Memory B cell (primary cell): ENCODE measurements at places on chromosomes 7 and 10.
A peak's percentile ranks its signal among the peaks of the same experiment; 100 is the strongest.

DNA sequence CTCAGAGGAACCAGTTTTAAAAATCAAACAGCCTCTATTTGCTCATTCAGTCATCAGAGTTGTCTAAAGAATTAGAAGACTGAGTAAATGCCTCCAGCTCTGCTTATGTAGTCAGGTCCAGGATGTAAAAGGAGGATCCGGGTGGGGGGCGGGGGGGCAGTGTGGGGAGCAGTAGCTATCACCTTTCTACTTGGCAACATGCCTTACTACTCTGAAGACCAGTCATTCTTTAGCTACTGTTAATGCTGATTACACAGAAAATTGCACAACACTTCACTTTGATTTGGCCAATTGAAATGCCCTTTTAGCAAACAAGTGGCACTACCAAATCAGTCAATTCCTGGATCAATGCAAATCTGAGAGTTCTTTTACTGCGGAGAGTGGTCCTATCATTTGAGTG is 164.2 kb downstream of the NXPH1 start:
- H3K27ac ChIP-seq: no peak overlapping the region
- H3K36me3 ChIP-seq: no peaks in the 10 kb centered on the region

GRCh38 chr7:102721-103120 is 89.7 kb upstream of the FAM20C start:
- H3K27me3 ChIP-seq: peaks cover 6% of the 10 kb centered on the region
- no peak for DNase-seq
- H3K27ac ChIP-seq: peak overlapping the region; percentile 88
- peaks cover 2% of the 10 kb centered on the region for H3K36me3 ChIP-seq
- H3K4me1 ChIP-seq: peaks cover 4% of the 10 kb centered on the region

GRCh38 chr10:103652599-103653281 is 159.2 kb downstream of the NEURL1 start:
- no peak for DNase-seq
- H3K27me3 ChIP-seq: no peaks in the 10 kb centered on the region
- H3K27ac ChIP-seq: no peak overlapping the region
- H3K36me3 ChIP-seq: peaks cover 4% of the 10 kb centered on the region
- peaks cover 7% of the 10 kb centered on the region for H3K4me1 ChIP-seq

- no peaks in the 10 kb centered on the region for H3K27me3 ChIP-seq
- H3K27ac ChIP-seq: no peak overlapping the region
- H3K4me1 ChIP-seq: peaks cover 21% of the 10 kb centered on the region
- peaks cover 5% of the 10 kb centered on the region for H3K36me3 ChIP-seq
- DNase-seq: no peak
- H3K4me3 ChIP-seq: no peak overlapping the region
Measured at GRCh38 chr7:4700577-4701235, 18.6 kb downstream of the FOXK1 start.

- no peak overlapping the region for H3K4me3 ChIP-seq
- H3K27me3 ChIP-seq: peaks cover 2% of the 10 kb centered on the region
- peaks cover 4% of the 10 kb centered on the region for H3K4me1 ChIP-seq
- no peak overlapping the region for H3K27ac ChIP-seq
Measured at GRCh38 chr7:153030976-153031375, 271.4 kb downstream of the ACTR3B start.

- H3K27ac ChIP-seq: no peak overlapping the region
- no peaks in the 10 kb centered on the region for H3K4me1 ChIP-seq
- peaks cover 2% of the 10 kb centered on the region for H3K27me3 ChIP-seq
- H3K36me3 ChIP-seq: peaks cover 3% of the 10 kb centered on the region
- DNase-seq: no peak
Measured at GRCh38 chr7:23333671-23334246, 34.6 kb downstream of the MALSU1 start.

- no peaks in the 10 kb centered on the region for H3K27me3 ChIP-seq
- peak overlapping the region; percentile 7 for H3K27ac ChIP-seq
- peaks cover 2% of the 10 kb centered on the region for H3K36me3 ChIP-seq
- peaks cover 34% of the 10 kb centered on the region for H3K4me1 ChIP-seq
- H3K4me3 ChIP-seq: no peak overlapping the region
Measured at GRCh38 chr7:100398239-100398638, 25.0 kb downstream of the PILRA start.

- H3K27ac ChIP-seq: no peak overlapping the region
- peaks cover 29% of the 10 kb centered on the region for H3K4me1 ChIP-seq
- no peak overlapping the region for H3K4me3 ChIP-seq
Measured at GRCh38 chr10:71696628-71697326, 22.8 kb downstream of the C10orf105 start.

DNA sequence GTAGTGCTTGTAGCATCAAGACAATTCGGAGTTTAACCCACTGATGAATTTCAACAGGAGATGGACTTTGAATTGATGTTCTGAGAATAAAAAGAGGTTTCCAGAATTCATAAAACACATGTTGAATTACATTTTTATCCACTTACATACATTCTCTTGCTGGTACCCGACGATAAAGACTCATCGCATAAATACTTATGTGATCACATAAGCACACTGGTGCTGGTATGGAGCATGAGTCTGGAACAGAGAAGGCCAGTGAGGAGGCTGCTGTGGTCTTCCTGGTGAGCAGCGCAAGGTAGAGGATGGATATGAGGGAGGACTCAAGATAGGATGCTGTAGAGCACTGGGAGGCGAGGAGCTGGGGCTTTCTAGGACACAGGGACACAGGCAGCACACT is 109.0 kb downstream of the RNF216 start:
- H3K4me1 ChIP-seq: peaks cover 23% of the 10 kb centered on the region
- peak overlapping the region; percentile 9 for H3K27ac ChIP-seq
- H3K36me3 ChIP-seq: peaks cover 13% of the 10 kb centered on the region
- H3K4me3 ChIP-seq: no peak overlapping the region

DNA sequence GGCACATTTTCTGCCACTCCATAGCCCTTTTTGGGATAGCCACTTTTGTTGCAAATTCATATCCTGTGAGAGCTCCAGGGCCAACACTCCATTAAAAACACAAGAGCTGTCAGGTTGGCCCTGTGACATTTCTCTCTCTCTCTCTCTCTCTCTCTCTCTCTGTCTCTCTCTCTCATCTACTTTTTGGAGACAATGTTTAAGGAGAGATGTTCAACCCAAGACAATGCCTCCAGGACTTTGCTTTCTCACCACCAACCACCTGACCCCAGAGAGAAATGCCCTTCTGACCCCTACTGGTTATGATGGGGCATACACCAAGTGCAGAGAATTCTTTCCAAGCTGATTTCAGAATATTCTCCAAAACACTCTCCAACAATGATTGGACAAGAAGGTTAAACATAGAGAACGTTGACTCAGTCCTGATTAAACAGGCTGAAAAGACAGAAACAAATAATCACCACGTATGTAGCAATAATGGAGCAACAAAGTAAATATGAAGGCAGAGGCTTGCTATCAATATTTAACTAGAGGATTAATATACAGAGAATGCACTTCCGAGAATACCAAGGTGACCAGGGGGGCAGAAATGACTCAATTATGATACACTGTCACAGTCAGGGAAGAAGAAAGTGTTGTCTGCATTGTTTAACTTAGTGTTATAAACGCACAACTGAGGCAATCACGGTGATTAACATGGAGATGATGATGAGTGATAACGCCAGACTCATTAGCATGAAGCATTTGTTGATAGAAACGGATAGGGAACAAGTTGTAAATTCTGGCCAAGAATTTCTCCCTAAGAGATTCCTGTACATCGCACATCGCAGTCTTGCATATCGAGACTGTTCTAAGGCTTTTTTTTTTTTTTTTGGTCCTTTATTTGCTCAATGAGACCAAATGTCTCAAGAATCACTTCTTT is 178.5 kb downstream of the NRP1 start:
- H3K27ac ChIP-seq: peak overlapping the region; percentile 72
- H3K27me3 ChIP-seq: no peaks in the 10 kb centered on the region
- H3K4me3 ChIP-seq: no peak overlapping the region
- DNase-seq: peak; percentile 48

- peak overlapping the region; percentile 46 for H3K27ac ChIP-seq
- H3K27me3 ChIP-seq: no peaks in the 10 kb centered on the region
- peaks cover 2% of the 10 kb centered on the region for H3K4me1 ChIP-seq
- no peak for DNase-seq
- H3K4me3 ChIP-seq: no peak overlapping the region
Measured at GRCh38 chr10:95880704-95881103, 27.1 kb upstream of the CC2D2B start.
